ENCODE measurements at places on chromosomes 12 and 14.
A peak's percentile ranks its signal among the peaks of the same experiment; 100 is the strongest.

- DNase-seq: peak; percentile 22
Measured at GRCh38 chr14:43539210-43539609, 967.9 kb downstream of the FSCB start.

DNA sequence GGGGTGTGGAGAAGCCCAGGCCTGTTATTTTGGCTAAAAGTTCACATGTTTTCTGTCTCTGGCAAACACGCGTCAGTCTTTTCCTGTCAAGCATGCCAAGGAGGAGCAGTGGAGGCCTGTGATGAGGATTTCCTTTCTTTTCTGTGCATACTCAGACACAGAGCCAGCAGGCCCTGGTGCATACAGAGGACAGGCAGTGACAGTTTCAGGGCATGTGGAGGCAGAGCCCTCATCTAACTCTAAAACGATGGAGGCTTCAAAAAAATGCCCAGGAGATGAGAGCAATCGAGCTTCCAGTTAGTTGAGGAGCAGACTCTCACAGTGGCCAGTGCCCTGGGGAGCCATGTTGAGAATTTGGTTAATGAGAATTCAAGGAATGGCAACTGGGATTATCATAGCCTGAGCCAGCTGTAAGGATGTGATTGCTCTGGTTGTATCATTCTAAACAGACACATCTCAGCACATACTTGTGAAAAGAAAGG, 66.5 kb downstream of the TRAFD1 start:
- no peak for DNase-seq

DNA sequence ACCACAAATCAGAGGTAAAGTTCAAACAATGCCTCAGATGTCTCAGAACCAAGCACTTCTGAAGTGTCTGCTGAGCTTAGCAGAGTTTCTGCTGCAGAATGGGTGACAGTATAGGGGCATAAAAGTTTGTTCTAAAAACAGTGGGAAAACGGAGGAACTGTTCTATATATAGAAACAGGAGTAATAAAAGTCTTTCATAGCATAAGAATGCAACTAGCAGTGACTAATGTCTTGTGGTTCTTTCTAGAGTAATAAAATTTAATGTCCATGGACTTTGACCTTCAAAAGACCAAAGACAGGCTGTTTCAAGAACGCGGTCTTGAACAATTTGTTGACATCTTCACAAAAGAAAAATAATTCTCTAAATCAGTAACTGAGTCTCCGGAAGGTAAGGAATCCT, 107.5 kb upstream of the FAR2 start:
- DNase-seq: peak; percentile 84

DNA sequence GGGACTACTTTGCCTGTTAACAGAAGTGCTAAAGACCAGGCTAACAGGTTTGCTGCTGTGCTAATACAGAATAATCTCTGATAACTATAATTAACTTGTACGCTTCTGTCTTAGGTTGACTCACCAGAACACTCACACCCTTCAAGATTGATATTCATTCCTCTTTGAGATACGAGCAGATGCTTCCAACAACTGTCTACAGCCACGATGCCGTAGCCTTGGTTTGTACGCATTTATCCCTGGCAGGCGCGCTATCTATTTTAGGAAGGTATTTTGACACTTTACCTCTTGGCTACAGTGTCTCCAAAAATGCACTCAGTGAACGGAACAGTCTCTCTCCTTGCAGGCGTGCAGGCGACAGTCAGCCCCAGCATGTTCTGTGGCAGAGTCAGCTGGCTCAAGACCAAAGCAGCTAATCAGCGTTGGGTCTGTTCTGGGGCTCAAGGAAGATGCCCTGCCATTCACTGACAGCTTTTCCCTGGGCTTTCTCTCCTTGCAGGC, 146.4 kb upstream of the PRICKLE1 start:
- DNase-seq: no peak

DNA sequence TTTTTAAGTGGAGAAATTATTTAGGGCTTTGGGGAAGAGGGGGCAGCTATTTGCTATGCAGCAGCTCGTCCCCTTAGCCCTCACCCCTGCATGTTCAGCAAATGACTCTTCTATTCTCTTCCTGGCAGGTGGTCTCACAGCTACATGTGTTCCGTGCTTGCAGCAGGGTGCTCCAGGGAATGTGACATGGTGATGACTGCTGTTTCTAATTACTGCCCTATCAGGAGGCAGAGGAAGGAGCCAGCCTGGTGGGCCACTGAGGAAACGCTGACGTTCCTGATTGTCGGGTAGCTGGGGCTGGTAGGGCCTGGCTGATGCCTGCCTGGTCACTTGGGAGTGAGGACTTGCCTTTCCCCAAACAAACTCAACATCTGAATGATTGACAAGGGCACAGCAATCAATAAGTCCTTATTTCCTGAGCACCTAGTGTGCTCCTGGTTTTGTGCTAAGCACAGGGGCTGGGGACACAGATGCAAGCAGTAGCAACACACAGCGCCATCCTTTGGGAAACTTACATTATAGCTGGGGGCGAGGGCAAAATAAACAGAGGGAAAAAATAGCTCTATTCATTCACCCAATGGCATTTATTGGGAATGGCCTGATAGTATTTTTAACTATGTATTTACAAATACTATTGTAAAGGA, 377.8 kb downstream of the FUT8 start:
- peak; percentile 48 for DNase-seq

DNA sequence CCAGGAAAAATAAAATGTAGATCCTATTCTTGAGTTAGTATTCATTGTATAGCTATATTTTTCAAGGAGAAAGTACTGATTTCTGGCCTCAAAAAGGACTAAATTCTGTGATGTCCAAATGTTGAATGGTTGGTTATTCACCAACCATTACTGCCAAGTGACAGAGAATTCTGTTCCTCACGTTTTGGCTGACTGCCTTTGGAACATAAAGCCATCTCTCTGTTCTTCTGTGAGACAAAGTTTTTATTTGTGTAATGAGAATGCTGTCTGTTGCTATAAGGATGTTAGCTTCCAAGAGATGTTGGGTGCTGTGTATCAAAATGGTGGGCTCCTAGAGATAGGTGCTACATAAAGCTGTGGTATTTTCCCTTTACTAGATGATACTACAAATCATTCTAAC, 9.3 kb downstream of the ZNF410 start:
- no peak for DNase-seq

- peak; percentile 27 for DNase-seq
Measured at GRCh38 chr14:61925043-61925442, 162.8 kb downstream of the SNAPC1 start.

- no peak for DNase-seq
Measured at GRCh38 chr12:49031573-49032161, 13.1 kb upstream of the PRKAG1 start.

GRCh38 chr12:1797011-1797901, 23.1 kb upstream of the LRTM2 start:
- DNase-seq: no peak

DNA sequence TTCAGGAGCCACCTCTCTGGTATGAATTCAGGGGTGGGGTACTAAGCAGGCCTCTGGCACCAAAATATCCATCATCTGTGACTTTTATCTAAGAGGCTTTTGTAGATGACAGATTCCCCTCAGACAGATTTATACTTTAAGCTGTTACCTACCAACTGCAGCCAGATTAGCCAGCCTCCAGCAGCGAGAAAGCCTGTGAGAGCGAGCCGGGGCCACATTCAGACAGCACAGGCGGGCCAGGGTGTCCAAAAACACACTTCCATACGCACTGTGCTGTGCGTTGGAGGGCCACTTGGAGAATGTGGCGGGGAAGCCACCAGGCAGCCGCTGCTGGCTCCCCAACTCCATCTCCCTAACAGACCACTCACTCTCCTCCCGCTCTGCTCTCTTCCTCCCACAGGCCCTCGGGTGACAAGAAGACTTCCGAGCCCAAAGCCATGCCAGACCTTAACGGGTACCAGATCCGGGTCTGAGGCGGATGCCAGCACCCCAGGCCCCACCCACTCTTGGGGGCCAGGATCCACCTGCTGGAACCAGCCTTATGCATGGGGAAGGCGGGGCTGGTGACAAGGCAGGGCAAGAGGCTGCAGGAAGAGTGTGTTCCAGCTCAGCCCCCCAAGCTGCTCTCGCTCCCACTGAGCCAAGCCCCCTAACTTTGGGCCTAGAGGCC, 17.4 kb downstream of the VASH1 start:
- DNase-seq: no peak
